Activated CD8-positive, alpha-beta T cell treated with anti-CD3 and anti-CD28 coated beads for 36 hours (primary cell): ENCODE measurements at places on chromosomes 1 and 21. TPM values are rescaled to one million over a fixed set of nuclear protein-coding genes. Genes with fewer than 3 reads are reported as not detected.

The CD53 gene
- 251 TPM for total RNA-seq

The FGR gene
- 0.51 TPM for total RNA-seq

The KCNA3 gene
- total RNA-seq: 16.2 TPM

The FAM78B gene
- total RNA-seq: not detected

The OLFM3 gene
- total RNA-seq: not detected

The PIGR gene
- not detected for total RNA-seq

The NBPF4 gene
- total RNA-seq: not detected

The MX2 gene
- 10.3 TPM for total RNA-seq

The CCDC185 gene
- total RNA-seq: not detected

The CYP4X1 gene
- not detected for total RNA-seq

The TRAF3IP3 gene
- 194 TPM for total RNA-seq

The KRTAP8-1 gene
- total RNA-seq: not detected

The MLLT11 gene
- 4.8 TPM for total RNA-seq

The CDKN2C gene
- total RNA-seq: 18.4 TPM

The TRPM2 gene
- 2.6 TPM for total RNA-seq

The CCDC17 gene
- 1.7 TPM for total RNA-seq

The SPRR2A gene
- total RNA-seq: not detected

The TMEM51 gene
- total RNA-seq: not detected

The SOX13 gene
- 1.7 TPM for total RNA-seq

The ETV3L gene
- not detected for total RNA-seq

The CYP4A22 gene
- total RNA-seq: not detected

The FMO2 gene
- total RNA-seq: not detected

The CD1E gene
- total RNA-seq: not detected

The BSND gene
- total RNA-seq: not detected

The FCRL4 gene
- not detected for total RNA-seq

The ELAVL4 gene
- total RNA-seq: not detected

The UTS2 gene
- total RNA-seq: not detected

The NPPA gene
- not detected for total RNA-seq

The CADM3 gene
- not detected for total RNA-seq

The GUCA2B gene
- not detected for total RNA-seq

The TSPAN2 gene
- total RNA-seq: 0.74 TPM

The CCDC181 gene
- total RNA-seq: not detected

The IGSF9 gene
- not detected for total RNA-seq

The CD1B gene
- not detected for total RNA-seq

The RORC gene
- 1.5 TPM for total RNA-seq

The PLA2G2D gene
- not detected for total RNA-seq

The CD34 gene
- 0.05 TPM for total RNA-seq

The TOMM20 gene
- total RNA-seq: 155 TPM

The FCRL2 gene
- total RNA-seq: not detected

The IQGAP3 gene
- 14.4 TPM for total RNA-seq

The PCP4 gene
- not detected for total RNA-seq

The KRTAP10-2 gene
- not detected for total RNA-seq
